ENCODE measurements at places on chromosomes 11 and 22.

DNA sequence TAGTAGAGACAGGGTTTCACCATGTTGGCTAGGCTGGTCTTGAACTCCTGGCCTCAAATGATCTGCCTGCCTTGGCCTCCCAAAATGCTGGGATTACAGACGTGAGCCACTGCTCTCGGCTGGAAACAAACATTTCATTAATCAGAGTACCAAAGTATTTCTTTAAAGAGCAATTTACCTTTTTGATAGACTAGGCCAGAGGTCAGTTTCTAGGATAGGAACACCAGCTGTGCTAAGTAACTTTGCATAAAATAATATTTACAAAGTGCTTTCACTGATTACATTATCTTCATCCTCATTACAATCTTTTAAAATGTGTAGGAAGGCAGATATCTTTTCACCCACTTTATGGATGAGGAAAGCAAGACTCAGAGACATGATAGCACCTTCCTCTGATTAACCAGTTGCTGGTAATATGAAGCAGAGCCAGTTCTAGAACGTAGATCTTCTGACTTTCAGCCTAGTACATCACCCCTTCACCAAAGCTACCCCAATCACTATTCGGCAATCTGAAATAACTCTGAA, 355.2 kb downstream of the SOX6 start:
- DNase-seq: no peak

DNA sequence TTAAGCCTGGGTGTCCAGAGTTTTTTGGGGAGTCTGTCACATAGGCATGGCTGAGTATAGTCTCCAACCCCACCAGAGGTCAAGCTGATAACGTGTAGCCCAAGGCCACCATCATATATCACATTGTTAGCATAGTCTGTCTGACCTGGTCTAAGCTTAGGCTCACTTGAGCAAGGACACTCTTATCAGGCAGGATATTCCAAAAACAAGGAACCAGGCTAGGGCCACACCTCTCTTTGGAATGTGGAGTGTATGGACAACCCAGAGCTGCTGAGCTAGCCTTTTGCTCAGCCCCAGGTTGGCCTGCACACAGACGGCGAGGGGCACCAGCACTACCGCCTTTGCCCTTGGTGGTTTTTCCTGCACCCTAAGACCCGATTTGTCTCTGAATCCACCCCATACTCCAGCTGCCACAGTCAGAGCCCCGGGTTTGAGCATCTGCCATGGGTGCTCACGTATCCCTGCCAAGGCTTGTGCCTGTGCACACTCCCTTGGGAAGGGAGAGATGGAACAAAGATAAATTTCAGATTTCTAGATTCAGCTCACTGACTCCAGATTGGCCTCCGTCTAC, 7.2 kb downstream of the SNAP29 start:
- no peak for DNase-seq

GRCh38 chr11:19664886-19665548, 47.6 kb upstream of the NAV2 start:
- DNase-seq: no peak

- DNase-seq: no peak
Measured at GRCh38 chr11:60786811-60787567, 1.9 kb downstream of the MS4A10 start.

- no peak for DNase-seq
Measured at GRCh38 chr22:17043521-17043920, 35.5 kb upstream of the GAB4 start.

DNA sequence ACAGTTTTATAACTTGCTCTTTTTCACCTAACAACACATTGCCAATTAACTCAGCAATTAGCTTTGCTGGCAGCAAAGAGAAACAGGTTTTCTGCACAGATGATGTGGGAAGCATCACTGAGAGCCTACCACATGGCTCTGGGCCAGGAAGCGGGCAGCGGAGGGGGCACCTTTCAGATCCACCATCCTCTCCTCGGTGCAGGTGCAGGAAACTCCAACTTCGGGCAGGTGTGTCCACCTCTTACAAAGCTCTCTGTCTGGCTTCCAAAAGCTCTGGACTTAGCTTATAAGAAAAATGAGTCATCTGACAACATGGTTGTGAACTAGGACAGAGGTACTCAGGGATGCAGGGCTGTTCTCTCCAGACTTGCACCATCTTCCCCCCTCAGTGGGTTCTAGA, 77.0 kb downstream of the RPS6KA4 start:
- no peak for DNase-seq

GRCh38 chr11:82763167-82763566, 29.5 kb upstream of the FAM181B start:
- DNase-seq: no peak

- DNase-seq: no peak
Measured at GRCh38 chr11:2730272-2731129, 30.7 kb upstream of the KCNQ1OT1 start.

DNA sequence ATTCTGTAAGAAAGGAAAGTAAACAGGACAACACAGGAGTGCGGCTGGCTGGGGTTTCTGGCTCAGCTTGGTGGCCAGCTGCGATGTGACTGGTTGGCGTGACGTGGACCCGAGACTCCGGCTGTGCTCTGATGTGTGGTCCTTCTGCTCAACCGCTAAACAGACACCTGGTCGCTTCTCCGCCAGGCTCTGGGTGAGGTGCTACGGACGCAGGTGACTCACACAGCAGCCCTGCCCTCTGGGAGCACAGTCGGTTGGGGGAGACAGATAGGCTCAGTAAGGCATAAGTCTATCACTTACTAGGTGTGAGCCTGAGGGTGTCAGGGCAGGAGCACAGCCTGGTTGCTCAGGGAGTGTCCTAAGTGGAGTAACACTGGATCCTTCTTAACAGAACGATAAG, 8.2 kb downstream of the RTL6 start:
- DNase-seq: no peak

DNA sequence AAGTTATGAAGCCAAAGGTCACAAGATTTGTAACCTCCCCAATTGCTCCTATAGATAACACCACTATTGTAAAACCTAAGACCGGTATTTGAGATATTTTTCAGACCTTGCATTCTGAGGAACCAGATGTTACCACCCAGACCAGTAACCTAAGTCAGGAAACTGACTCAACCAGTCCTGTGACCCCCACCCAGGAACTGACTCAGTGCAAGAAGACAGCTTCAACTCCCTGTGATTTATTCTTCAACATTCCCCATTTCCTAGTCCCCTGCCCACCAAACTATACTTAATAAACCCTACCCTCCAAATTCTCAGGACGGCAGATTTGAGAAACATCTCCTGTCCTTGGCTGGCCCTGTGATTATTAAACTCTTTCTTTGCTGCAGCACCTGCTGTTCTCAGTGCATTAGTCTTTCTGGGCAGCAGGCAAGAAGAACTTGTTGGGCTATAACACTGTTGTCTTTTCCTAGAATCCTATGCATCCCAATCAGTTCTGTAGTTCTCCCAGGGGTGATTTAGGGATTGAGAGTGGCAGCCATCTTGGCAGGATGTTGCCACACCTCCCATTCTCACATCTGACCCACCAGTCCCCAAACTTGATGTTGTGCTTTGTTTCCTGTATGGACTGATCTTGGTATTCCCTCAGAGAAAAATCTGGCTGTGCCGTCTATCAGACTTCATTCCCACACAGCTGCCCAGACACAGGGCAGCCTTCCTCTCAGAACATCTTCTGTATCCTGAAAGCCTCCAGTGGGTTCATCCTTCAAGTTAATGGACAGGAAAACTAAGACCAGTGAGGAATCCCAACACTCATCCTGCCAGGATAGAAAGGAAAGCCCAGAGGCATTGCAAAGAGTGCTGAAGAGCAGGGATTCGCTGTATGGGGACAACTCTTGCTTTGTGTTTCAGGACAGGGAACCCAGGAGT, 104.0 kb downstream of the PDE2A start:
- no peak for DNase-seq

DNA sequence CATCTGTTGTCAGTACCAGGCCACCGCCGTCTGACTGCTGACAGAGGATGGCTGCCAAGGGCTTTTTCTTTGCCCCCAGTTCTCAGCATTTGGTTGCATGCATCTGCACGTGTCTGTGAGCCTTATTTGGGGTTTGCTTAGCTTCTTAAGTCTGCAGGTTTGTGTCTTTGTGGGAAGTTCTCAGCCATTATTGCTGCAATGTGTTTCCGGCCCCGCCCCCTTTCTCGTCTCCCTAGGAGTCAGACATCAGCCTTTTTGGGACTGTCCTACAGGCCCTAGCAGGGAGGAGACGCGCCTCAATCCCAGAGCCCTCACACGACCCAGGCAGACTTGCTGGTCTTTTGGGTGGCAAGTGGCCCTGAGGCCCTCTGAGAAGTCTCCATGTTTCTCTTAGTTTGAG, 8.0 kb downstream of the MOB2 start:
- no peak for DNase-seq

GRCh38 chr11:81899156-81899555, 834.5 kb downstream of the FAM181B start:
- no peak for DNase-seq

- DNase-seq: peak; percentile 1
Measured at GRCh38 chr11:56841210-56841810, 92.8 kb upstream of the OR9G4 start.

GRCh38 chr11:64291262-64291751, at the start of gene KCNK4:
TSS of gene KCNK4 (plus strand) at chr11:64291302. CDS start at chr11:64293019, 1,717 bp downstream.
- DNase-seq: no peak

DNA sequence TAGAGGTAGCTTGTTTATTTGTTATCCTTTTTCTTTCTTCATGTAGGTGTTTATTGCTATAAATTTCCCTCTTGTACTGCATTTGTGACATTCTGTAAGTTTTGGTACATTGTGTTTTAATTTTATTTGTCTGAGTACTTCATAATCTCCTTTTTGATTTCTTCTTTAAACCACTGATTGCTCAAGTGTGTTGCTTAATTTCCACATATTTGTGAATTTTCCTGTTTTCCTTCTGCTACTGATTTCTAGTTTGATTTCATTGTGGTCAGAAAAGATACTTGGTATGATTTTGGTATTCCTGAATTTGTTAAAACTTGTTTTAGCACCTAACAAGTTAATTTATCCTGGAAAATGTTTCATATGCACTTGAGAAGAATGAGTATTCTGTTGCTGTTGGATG, 15.1 kb downstream of the OR10V1 start:
- no peak for DNase-seq

GRCh38 chr22:37328017-37328416, 45.7 kb downstream of the CYTH4 start:
- DNase-seq: no peak

- DNase-seq: no peak
Measured at GRCh38 chr22:19795617-19796008, 35.0 kb downstream of the TBX1 start.
